Stimulated activated CD4-positive, alpha-beta T cell treated with anti-CD3 and anti-CD28 coated beads, Interleukin-4, amount 100 ng/mL, for 24 hours (primary cell): ENCODE measurements at places on chromosomes 7 and 10.

- DNase-seq: no peak
Observed at GRCh38 chr7:113279256-113279655, 160.9 kb upstream of the SMIM30 start.

DNA sequence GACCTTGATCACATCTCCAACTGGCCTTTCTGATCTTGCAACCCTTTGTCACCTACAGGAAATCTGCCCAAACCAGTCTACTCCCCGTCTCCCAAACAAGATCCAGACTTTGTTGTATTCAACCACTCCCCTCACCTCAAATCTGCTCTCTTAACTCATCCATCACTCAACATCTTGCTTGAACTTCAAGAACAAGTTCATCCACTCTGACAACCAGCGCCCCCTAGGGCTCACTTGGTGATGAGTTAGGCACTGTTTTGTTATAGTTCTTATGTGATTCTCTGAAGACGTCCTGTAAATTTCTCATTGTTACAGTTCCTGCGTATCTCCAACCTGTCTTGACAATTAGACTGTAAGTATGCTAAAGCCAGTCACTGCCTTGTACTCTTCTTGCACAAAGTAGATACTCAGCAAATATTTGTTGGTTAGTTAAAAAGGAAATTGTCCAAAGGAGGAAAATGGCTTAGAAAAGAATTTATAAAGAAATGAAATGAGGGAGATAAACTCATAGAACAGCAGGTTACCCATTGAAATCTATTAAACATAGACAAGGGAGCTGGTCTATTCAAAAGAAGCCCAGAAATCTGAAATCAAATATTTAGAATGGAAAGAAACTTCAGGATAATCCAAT, 5.3 kb downstream of the FRMD4A start:
- peak; percentile 60 for DNase-seq

- no peak for DNase-seq
Observed at GRCh38 chr7:157709531-157710251, 372.9 kb downstream of the DNAJB6 start.

DNA sequence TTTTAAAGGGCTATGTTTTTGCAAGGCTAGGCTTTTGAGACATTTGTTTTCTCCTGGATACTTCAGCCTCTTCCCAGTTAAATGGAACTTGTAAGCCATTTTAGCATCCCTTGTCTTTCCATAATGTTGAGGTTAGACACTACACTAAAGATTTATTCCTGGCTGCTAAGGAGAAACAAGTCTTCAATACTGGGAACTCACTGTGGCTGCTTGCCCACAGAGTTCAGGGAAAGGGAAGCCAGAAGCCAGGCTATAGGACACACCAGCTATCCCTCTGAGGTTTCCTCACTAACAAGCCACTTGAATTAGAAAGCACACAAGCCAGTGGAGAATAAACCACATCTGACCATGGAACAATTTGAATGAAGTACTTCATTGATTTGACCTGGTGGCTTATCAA, 421.7 kb upstream of the CHRM2 start:
- DNase-seq: no peak
